Activated gamma-delta T cell treated with Interleukin-2 at 50 U/mL for 16 hours (primary cell): ENCODE measurements at places on chromosomes 2 and 18.

DNA sequence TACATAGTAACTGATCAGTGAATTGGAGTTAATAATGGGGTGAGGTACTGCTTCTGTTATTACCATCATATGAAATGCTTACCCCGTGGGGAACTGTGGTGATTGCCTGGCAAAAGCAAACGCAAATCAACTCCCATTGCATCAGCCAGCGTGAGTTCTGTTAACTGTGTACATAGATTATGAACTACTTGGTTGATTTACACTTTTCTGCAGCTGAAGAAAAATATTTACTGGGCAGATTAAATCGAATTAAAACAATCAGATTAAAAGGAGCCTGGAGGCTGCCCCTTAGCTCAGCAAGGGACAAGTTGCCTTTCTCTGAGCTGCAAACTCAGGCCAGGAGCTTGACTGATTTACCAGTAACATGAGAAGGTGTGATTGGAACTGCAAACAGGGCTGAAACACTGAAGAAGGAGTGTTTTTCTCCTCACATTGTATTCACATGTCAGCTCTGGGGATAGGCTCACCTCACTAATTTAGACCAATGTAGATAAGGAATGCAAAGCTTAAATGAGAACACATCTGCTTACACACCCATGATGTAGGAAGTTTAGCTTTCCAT is 220.1 kb downstream of the OSR1 start:
- DNase-seq = no peak

DNA sequence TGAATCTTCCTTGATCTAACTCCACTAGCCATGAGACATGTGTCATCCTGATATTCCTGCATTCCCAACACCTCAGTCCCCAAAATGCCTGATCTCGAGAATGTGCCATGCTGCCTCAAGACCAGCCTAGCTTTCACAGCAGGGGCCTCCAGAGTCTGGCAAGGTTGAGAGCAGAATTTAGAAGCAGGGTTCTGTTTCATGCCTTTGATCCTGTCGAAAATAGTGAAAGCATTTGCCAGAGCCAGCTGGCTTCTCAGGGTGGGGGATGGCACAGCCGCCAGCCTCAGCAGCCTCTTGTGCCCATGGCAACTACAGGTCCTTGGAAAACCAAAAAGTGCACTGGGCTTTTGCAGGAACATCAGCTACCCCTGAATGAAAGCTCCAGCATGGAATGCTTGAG is 143.5 kb downstream of the RTN4 start:
- DNase-seq = no peak

GRCh38 chr18:50582500-50582899 is 22.6 kb downstream of the MAPK4 start:
- DNase-seq = no peak

- no peak for DNase-seq
Measured at GRCh38 chr2:120720746-120721375, 14.8 kb upstream of the GLI2 start.

DNA sequence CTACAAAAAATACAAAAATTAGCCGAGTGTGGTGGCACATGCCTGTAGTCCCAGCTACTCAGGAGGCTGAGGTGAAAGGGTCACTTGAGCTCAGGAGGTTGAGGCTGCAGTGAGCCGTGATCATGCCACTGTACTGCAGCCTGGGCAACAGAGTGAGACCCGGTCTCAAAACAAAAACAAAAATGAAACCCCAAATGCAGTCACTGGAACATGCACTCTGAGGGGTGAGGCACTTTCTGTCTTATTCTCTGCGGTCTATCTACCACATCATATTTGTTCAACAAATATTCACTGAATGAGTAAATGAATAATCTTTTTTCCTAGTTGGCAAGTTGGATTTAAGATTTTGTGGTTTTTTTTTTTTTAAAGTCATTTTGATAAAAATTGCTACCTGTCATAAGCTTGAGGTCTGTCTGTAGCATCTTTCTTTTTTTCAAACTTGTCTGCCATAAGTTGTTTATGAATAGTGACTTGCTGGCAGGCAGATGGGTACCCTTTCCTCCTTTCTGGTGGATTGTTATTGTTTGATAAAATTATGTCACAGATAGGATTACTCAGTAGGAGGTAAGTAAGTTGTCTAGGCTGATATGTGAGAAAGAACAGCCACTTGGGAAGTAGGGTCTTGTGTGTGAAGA is 11.8 kb downstream of the CHRNA1 start:
- no peak for DNase-seq

DNA sequence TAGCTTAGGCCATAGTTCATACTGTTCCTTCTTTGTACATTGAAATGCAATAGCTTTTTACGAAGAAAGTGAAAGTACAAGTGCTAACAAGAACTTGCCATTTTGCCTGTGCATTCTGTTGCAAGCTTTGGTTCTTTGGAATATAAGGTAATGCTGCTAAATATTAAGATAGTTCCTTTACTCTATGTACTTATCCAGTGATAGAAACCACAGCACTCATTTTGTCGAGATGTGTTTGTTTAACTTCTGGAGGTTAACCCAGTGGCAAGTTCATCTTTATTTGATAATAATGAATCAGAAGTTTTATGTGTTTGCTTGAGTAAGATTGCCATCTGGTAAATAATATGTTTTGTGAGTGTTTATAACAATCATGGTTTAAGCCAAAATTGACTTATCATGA is 373.1 kb upstream of the FANCL start:
- no peak for DNase-seq

DNA sequence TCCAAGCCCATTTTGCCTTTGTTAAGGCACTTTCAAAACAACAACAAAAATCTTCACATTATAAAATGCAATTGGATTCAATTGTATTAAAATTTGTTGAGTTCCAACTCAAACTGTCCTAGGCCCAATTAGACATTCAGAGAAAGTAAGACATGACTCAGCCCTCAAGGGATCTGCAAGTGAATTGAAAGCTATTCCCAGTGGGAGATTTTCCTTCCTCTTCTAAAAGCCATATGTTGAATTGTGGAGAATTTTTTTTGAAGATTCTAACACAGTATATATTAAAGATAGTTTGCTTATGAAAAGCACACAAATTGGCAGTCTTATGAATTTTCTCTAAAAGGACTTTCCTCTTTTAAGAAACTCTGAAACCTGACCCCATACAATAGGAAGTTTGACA is 268.0 kb upstream of the PARD3B start:
- DNase-seq = no peak

- no peak for DNase-seq
Measured at GRCh38 chr2:68372485-68372884, 7.4 kb downstream of the PLEK start.

- DNase-seq = no peak
Measured at GRCh38 chr2:174376967-174377366, 18.6 kb upstream of the SCRN3 start.

- DNase-seq = no peak
Measured at GRCh38 chr2:183532514-183532913, 408.3 kb downstream of the NUP35 start.

- no peak for DNase-seq
Measured at GRCh38 chr2:99404039-99404796, 67.0 kb downstream of the EIF5B start.

- DNase-seq = no peak
Measured at GRCh38 chr18:55763805-55764204, 175.8 kb upstream of the TCF4 start.

- no peak for DNase-seq
Measured at GRCh38 chr2:71558300-71559051, 105.1 kb downstream of the DYSF start.

DNA sequence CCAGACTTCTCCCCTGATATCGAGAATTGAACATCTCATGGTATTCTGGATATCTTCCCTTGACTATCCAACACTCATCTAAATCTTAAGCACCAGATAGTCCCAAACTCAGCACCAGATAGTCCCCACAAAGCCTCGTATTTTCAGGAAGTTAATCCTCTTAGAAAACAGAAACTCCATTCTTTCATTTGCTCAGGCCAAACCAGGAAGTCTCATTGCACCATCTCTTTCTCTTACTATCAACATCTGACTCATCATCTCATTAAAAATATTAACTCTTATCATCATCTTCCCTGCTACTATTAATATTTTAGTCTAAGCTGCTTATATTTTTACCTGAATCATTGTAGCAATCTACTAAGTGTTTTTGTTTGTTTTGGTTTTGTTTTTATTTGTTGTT is 286.4 kb downstream of the GALNT13 start:
- no peak for DNase-seq

DNA sequence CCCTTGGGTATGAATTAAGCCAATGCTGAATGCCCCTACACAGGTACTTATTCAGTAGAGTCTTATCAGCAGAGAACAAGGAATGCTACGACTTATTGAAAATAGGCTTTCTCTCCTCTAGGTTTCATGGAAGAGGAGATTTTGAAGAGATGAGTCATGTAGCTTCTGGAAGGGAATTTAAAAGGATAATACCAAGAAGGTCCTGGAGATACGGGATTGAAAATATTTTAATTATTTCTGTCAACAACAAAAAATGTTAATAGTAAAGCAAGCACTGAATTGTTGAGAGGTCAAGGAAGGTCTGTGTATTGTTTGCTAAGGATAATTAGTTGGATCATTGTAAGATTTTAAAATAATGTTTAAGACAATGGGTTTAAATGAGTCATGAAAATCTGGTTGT is 293.0 kb upstream of the SPHKAP start:
- no peak for DNase-seq

DNA sequence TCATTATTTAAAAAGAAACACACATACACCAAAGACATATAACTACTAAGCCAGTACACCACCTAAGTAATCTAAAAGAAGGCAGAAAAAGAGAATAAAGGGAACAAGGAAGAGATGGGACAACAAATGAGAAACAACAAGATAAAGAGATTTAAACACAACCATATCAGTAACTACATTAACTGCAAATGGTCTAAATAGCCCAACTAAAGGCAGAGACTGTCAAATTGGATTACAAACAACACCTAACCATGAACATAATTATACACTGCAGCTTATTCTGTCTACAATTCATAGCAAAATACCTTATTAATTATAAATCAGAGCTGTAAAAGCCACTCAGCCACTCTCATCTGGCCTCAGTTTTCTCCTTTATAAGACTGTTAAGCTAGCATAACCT is 15.0 kb downstream of the PPP4R1 start:
- DNase-seq = no peak

- DNase-seq = peak; percentile 23
Measured at GRCh38 chr2:37877457-37878315, 47.4 kb upstream of the RMDN2 start.

- DNase-seq = no peak
Measured at GRCh38 chr2:160252278-160252887, 52.3 kb upstream of the ITGB6 start.

DNA sequence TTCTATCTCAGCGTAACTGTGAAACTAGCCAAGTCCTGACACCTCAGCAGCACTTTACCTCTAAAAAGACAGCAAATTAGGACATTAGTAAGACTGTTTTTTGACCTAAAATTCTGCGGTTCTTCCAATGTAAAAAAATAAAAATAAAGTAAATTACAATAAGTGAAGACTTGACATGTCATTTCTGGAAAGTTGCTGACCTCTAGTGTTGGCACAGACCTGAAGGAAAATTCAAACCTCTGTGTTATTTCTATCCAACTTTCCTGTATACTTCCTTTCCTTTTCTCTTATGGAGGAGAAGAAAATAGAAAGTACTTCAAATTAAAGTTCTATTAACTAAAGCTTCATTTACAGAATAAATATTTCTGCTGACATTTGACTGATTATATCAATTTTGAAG is 110.6 kb downstream of the TMEM182 start:
- DNase-seq = no peak

GRCh38 chr2:136107051-136108033 is 10.6 kb downstream of the CXCR4 start:
- DNase-seq = no peak

GRCh38 chr2:78564666-78565065 is 460.8 kb upstream of the REG3G start:
- DNase-seq = no peak

DNA sequence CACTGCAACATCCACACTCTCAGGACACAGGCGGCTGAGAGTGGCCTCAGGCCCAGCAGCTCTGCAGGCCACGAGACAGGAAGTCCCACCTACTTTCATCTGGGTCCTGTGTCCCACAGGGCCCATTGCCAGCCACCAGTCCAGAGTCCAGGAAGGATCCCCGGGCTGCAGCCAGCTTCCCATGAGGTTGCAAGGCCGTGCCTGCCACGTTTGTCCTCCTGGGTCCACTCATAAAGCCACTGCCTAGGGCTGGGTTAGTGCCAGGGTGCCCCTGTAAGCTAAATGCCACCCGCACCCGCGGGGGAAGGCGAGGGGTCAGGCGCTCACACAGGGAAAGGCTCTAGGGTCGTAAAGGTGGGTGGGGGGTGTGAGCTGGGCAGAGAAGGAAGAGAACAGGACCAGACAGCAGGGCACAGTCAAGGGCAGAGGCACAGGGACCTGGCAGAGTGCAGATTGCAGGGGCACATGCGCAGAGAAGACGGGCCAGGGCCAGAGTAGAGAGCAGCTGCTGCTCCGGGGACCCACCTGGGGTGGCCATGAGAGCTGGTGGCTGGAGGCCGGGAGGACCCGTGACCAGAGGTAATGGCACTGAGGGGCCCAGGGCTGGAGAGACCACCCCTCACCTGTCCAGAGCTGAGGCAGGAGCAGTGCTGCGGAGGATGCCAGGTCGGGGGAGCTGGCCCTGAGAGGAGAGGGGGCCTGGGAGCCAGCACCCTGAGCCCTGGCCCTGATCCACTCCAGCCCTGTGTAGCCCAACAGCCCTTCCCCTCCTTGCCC is 8.0 kb downstream of the AGXT start:
- DNase-seq = no peak

DNA sequence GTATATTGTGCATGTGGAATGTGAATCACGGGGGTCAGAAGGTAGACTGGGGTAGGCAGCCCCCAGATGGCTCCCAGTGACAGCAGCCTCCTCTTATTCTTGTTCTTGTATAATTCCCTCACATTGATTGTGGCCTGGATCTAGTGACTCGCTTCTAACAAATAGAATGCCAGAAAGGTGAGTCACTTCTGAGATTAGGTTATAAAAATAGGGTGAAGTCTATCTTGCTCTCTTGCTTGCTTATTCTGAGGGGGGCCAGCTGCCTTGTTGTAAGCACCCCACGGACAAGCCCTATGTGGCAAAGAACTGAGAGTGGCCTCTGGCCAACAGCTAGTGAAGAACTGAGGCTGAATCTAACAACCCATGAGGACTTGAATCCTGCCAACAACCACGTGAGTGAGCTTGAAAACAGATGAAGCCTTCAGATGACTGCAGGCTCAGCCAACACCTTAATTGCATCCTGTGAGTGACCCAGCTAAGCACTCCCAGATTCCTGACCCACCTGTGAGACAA is 15.6 kb upstream of the RMND5A start:
- DNase-seq = no peak

GRCh38 chr2:228329282-228329681 is 147.8 kb upstream of the SPHKAP start:
- no peak for DNase-seq

DNA sequence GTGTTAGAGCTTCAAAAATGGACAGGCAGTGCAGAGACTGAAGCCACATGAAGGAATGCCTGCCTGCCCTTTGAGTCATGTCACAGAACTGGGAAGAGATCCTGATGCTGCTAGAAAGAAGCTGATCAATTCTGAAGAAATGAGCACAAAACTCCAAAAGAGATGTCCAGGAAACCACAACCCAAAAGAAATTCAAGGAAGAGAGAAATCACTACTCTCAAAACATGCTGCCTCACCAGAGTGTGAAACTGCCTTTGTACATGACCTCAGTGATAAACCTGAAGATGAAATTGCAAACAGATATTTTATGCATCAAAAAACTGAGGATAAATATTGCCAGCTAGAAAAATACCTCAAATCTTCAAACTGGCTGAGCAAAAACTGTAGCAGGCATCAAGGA is 20.5 kb downstream of the USP40 start:
- no peak for DNase-seq
